ENCODE measurements at places on chromosomes 5 and 9.

DNA sequence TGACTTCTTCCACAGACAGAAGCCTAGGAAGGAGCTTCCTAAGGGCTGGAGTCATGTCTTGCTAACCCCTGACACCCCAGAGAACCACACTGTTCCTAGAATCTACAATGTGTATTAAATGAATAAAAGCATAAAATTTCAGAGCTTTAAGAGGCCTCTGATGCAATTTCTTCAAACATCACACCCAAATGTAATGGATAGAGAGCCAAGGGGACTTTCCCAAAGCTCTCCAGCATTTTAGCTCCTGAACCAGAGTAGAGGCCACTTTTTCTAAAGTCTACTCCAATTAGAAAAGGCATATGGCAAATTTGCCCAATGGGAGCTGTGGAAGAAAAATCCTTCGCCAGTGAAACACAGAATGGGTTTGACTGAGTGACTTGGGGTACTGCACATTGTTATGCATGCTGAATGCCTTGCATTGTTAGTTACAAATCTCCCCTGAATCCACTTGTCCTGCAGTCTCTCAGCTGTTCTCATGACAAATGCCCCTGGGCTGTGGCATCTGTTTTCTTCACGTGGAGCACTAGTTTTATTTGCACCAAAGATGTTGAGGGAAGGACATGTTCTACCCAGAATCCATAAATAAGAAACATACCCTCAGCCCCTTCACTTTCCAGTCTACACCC, 334.0 kb downstream of the ASTN2 start:
- DNase-seq, result no peak

DNA sequence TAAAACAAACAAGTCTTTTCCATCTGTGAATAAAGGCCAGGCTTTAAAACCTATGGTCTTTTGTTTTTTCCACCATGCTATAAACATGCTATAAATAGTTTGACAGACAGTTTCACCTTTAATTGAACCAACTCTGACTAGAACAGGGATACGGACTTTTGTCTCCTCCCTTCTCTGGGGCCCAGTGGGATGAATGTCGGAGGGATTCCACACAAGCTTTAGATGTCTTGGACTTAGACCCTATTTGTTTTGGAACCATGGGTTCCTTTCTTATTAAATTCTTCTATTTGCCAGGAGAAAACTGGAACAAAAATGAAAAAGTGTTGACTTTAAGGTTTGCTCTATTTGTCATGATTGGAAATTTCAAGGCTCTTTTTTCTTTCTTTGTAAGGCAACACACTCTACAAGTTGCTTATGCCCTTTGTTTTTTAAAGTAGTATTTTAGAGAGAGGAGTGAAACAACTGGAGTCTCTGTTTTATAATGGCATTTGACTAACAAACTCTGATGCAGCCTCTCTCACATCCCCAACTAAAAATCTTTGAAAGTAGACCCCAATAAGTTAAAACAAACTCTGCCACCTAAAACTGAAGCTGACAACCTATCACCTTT, 145.3 kb downstream of the MLLT3 start:
- DNase-seq, result no peak

DNA sequence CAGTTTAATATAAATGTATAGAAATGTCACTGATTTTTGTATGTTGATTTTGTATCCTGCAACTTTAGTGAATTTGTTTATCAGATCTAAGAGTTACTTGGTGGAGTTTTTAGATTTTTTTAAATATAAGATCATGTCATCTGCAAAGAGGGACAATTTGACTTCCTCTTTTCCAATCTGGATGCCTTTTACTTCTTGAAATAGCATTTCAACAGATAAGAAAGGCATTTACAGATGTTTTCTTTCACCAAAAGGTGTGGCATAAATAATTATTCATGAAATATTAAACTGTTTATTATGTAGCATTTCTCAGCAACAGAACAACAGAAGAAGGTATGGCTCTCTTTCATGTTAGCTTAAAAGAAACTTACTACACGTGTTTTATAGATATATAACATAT, 34.9 kb upstream of the NIPBL start:
- no peak for DNase-seq

DNA sequence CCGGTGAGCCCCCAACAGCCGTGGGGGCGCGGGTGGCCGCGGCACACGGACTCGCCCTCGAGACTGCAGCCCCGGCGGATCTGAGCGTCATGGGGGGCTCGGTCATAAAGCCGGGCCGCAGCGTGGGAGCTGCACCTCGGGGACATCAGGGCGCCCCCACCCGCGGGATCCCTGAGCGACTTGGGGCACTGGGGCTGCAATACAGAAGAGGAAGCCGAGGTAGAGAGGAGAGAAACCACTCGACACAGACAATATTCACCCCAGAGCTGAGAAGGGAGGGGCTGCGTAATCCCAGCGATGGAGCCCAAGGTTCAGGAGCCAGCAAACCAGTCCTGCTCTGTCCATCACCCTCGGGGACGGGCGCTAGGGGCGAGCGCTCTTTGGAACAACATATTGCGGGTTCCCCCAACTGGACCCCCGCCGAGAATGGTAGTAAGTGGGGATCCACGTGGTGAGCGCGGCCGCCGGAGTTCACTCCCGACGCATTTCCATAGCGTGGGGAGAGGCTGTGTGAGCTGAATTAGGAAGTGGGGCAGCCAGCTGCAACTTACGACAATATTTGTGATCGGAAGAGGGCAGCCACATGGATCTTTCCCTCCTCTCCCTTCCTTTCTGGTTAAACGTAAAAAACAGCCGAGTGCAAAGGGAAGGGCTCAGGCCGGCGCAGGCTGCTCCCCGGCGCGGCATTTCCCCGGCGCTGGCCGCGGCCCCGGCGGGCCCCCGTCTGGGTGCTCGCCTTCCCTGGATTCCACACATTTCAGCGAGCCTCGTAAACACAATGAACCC, 9.9 kb downstream of the PTCH1 start:
- no peak for DNase-seq

- no peak for DNase-seq
These were observed 10.9 kb upstream of the SLC24A2 start for GRCh38 chr9:19799784-19800183.

- DNase-seq, result no peak
These were observed 15.2 kb upstream of the CORO2A start for GRCh38 chr9:98207606-98208005.

- DNase-seq, result no peak
These were observed 42.9 kb upstream of the SUB1 start for GRCh38 chr5:32542216-32543059.

DNA sequence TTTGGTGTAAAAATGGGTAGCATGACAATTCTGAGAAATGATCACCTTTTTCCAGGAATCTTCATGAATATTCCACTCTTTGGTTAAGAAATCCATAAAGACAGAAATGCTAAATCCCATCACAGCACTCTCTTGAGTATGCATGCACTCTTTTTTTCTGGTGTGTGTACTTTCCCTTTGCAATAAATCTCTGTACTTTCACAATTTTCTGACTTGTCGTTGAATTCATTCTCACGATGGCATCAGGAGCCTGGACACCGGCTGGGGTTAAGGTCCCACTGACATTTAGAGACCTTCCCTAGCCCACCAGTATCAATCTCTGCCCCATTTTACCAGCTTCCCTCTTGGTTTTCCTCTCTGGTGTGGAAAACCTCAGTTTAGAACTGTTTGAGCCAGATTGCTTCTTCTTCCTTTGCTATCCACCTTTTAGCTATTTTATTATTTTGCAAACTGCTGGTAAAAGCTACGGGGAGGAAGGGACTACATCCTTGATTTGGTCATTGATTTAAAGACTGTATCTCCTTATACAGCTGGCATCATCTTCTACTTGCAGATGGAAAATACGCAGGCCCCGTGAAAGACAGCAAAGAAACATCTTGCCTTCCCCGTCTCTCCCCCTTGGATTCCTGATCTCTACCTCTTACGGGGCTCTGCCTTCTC, 59.9 kb upstream of the ZFR start:
- no peak for DNase-seq

- DNase-seq, result no peak
These were observed 2.1 kb upstream of the CAMLG start for GRCh38 chr5:134736173-134736812.

All from esophagus squamous epithelium (tissue), 5 donors.